Esophagus squamous epithelium (tissue), 5 donors: ENCODE measurements at places on chromosomes 4 and X. TPM values are rescaled to one million over a fixed set of nuclear protein-coding genes. Genes with fewer than 3 reads are reported as not detected.

TMPRSS11B gene
- 327 TPM for total RNA-seq

RAB40AL gene
- 0.95 TPM for total RNA-seq

DNA sequence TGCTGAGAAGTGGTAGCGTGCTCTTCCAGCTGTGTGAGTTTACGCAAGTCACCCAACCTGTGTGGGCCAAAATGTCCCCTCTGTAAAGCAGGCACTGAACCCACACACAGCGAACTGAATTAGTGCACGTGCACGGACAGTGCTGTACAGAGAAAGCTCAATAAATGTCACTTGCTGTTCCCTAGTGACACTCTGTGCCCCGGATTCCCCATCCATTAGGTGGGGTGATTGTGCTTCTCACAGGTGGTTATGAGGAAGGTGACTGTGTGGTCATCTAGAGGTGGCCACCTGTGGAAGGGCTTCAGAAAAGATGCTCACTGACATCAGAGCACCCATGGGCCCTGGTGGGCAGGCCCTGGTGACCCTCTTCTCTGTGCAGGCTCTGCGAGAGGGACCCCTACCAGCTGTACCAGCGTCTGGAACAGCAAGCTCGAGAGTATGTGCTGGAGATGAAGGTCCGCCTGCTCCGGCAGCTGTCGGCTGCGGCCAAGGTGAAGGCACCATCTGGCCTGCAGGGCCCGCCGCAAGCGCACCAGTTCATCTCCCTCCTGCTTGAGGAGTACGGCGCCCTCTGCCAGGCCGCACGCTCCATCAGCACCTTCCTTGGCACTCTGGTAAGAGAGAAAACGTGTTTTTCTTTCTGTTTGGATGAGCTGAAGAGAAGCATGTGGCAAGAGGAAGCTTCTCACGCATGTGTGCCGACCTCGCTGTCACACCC, 94.3 kb downstream of the FAM193A start:
- H3K4me3 ChIP-seq = no peak overlapping the region
- peaks cover 99% of the 10 kb centered on the region for H3K36me3 ChIP-seq
- no peaks in the 10 kb centered on the region for H3K27me3 ChIP-seq

DNA sequence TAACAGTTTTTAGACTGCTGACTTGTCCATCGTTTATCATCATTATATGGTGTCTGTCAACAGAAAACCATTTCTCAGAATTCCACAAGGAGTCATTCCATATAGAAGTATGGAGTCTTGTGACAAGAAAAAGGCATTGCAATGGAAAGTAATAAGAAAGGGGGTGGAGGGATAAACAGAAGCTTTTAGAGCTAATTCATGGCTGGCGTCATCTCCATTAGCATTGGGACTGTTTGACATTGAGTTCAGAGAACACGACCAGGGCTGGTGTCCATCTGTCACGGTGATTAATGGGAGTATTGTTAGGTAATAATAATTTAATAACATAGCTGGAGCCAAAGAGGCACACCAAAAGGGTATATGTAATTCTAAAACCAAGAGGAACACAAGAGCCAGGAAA, 101.9 kb upstream of the SFRP2 start:
- H3K4me1 ChIP-seq = peaks cover 13% of the 10 kb centered on the region
- H3K27ac ChIP-seq = no peak overlapping the region
- H3K36me3 ChIP-seq = no peaks in the 10 kb centered on the region
- DNase-seq = no peak
- no peaks in the 10 kb centered on the region for H3K27me3 ChIP-seq

GRCh38 chr4:139300431-139301112, 733 bp upstream of the NAA15 start:
- H3K27ac ChIP-seq = peak overlapping the region; percentile 86
- no peaks in the 10 kb centered on the region for H3K27me3 ChIP-seq
- H3K4me3 ChIP-seq = peak overlapping the region; percentile 99
- H3K36me3 ChIP-seq = no peaks in the 10 kb centered on the region
- DNase-seq = no peak

SLC9B2 gene
- total RNA-seq = 6.5 TPM

DNA sequence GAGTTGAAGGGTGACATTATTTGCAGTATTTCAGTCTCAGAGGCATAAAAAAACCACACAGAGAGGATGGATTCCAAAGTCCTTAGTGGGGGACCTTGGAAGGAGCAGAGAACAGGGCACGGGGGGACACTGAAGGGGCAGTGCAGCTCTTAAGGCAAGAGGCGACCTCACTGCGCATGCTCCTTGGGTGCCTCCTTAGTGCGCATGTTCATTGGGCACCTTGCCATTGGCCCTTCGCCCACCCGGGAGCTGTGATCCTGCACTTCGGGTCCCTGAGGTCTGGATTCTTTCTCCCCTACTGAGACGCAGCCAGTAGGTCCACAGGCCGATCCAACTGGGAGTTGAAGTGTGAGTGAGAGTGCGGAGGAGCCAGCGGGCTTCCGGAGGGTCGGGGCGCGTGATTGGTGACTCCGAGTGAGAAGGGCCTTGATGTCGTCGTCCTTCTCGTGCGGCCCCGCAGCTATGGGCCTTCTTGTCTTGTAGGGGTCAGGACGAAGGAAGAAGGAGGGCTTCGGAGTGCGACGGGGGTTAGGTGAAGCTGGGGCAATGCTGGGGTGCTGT, at the start of gene XAGE5:
Gene XAGE5, plus strand, starts transcription at position 223 of the 561 bp plus-strand sequence. CDS start 1,280 bp downstream, outside the sequence.
- H3K27ac ChIP-seq = no peak within 1 kb of the TSS
- H3K36me3 ChIP-seq = no peaks in the 10 kb centered on the region
- H3K4me1 ChIP-seq = no peaks in the 10 kb centered on the region

GRCh38 chr4:54516556-54517215, 141.1 kb upstream of the KIT start:
- H3K36me3 ChIP-seq = no peaks in the 10 kb centered on the region
- H3K4me3 ChIP-seq = no peak overlapping the region
- peaks cover 43% of the 10 kb centered on the region for H3K4me1 ChIP-seq
- no peak overlapping the region for H3K27ac ChIP-seq
- no peaks in the 10 kb centered on the region for H3K27me3 ChIP-seq
- no peak for DNase-seq

DNA sequence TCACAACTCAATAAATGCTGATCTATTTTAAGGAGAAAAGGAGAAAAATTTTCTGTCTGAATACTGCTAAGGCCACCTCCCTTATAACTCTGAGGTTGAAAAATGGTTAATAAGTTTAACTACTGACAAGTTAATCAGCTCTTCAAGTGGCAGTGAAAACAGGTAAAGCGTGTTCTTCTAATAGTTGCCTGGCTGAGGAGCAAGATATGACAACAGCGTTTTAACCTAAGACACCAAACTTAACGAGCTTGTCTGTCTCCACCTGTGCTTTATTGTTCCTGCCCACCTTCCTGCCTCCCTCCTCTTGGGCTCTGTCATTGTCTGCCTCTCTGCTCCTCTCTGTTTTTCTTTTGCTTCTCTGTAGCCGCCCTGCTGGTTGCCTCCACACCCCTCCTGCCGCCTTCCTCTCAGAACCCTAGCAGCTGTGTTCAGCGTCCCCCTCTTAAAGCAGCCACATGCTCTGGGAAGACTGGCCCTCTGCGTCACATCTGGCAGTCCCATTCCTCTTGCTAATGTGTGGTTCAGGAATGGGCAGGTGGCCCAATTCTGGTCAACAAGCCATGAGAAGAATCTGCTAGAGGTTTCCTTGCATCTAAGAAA, 4.3 kb upstream of the TSPAN5 start:
- H3K4me3 ChIP-seq = no peak overlapping the region
- DNase-seq = no peak
- H3K27ac ChIP-seq = peak overlapping the region; percentile 91
- no peaks in the 10 kb centered on the region for H3K36me3 ChIP-seq

DNA sequence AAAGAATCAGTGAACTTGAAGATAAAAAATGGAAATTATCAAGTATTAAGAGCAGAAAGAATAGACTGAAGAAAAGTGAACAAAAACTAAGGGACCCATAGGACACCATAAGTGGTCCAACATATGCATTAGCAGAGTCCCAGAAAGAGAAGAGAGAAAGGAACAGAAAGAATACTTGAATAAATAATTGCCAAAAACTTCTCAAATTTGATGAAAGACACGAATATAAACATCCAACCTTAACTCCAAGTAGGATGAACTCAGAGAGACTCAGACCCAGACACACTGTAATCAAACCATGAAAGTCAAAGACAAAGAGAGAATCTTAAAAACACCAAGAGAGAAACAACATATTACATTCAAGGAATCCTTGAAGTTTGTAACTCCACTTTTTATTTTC, 35.7 kb downstream of the MORC4 start:
- no peak for DNase-seq
- H3K4me1 ChIP-seq = no peaks in the 10 kb centered on the region

SMIM43 gene
- total RNA-seq = not detected

DNA sequence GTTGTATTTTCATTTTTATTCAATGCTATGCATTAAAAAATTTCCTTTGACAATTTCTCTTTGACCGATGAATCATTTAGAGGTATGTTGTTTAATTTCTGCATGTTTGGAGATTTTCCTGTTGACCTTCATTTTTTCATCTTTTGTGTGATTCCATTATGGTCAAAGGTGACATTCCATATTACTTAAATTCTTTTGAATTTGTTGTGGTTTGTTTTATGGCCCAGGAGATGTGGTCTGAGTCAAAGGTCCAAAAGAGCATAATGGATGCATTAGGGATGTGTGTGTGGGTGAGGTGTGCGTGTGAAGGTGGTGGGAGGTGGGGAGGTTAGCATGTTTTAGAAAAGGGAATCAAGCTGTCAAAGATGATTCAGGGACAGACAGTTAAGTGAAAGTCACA, 76.0 kb upstream of the GIMD1 start:
- DNase-seq = no peak
- H3K27me3 ChIP-seq = no peaks in the 10 kb centered on the region
- H3K4me1 ChIP-seq = no peaks in the 10 kb centered on the region
- H3K36me3 ChIP-seq = no peaks in the 10 kb centered on the region
- no peak overlapping the region for H3K4me3 ChIP-seq

TXK gene
- 5.2 TPM for total RNA-seq

PGAM4 gene
- total RNA-seq = not detected

- no peaks in the 10 kb centered on the region for H3K4me1 ChIP-seq
- H3K27me3 ChIP-seq = no peaks in the 10 kb centered on the region
- H3K36me3 ChIP-seq = no peaks in the 10 kb centered on the region
Observed at GRCh38 chr4:109233570-109233969, 68.9 kb downstream of the COL25A1 start.

DNA sequence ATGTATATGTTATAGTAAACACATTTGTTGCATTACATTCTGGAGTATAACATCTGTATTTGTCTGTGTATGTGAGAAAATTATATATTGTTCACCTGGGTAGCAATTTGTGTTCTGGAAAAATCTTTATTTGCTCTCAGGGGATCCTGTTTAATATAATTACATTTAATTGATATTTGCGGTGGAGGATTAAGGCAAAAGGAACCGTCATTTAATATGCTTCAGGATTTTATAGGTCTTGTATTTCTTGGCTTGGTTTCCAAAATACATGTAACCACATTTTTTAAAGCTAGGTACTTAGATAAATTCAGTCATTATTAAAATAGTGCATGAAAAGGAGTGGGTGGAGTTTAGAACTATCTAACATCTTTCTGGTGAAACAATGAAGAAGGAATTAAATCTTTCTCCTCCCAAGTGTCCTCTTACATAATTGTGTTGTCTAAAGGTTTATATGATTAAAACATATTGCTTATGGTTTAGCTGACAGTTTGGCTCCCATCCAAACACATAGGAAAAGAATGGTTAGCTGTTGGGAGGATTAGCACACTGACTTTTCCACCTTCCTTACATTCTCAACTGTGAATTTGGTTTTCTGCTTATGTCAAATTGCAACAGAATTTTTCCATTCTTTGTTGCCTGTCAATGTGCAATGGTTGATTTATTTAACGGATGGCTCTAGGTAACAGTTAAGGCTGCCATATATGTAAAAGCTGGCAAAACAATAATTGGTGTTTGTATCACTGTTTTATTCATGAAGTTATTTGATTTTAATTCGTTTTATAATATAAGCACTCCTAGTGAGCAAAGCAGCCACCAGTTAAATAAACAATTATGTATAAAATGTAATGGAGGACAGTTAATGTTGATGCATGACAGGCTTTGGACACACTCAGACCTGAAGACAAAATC, 250.8 kb upstream of the SFRP2 start:
- no peak for DNase-seq
- H3K4me1 ChIP-seq = no peaks in the 10 kb centered on the region
- peaks cover 6% of the 10 kb centered on the region for H3K27me3 ChIP-seq
- no peak overlapping the region for H3K4me3 ChIP-seq
- no peak overlapping the region for H3K27ac ChIP-seq

- no peak overlapping the region for H3K27ac ChIP-seq
- H3K27me3 ChIP-seq = no peaks in the 10 kb centered on the region
- H3K4me1 ChIP-seq = no peaks in the 10 kb centered on the region
- H3K36me3 ChIP-seq = no peaks in the 10 kb centered on the region
- DNase-seq = no peak
Observed at GRCh38 chr4:186999686-187000085, 276.0 kb upstream of the FAT1 start.

GRCh38 chr4:27218013-27218412, 357.4 kb downstream of the STIM2 start:
- H3K27me3 ChIP-seq = no peaks in the 10 kb centered on the region
- no peak overlapping the region for H3K27ac ChIP-seq
- no peak for DNase-seq

TMEM271 gene
- not detected for total RNA-seq

DNA sequence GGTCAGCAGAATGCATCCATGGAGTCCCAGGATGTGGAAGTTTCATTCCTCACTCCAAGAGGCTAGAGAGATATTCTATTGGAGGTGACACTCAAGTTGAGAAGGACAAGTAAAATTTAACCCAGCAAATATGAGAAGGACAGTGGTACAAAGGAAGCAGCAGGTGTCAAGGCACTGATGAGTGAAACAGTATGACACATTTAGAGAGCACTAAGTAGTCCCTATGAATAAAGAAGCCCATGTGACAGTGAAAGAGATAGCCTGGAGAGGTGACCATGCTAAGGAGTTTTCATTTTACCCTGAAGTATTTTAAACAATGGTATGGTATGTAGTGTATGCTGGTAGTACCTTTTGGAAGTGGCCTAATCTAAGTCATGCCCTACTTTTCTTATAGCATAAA, 9.2 kb downstream of the BMX start:
- no peaks in the 10 kb centered on the region for H3K36me3 ChIP-seq
- no peaks in the 10 kb centered on the region for H3K4me1 ChIP-seq

UGT2B11 gene
- total RNA-seq = not detected

DNA sequence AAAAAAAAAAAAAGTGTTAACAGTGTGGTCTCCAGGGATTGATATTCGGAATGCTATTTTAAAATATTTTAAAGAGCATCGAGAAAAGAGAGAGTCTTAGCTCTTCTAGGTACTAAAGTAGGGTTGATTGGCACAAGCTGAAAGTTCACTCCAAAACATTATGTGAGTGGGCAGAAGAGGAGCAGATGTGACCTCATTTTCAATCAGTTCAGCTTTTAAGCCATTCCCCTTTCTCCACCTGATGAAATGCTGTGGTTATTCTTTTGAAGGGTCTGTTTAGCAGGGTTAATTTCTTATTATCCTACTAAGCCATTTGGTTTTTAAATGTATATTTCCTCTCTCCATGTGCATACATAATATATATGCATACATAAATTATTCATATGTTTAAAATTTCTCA, 69.2 kb downstream of the GALNT7 start:
- no peak overlapping the region for H3K27ac ChIP-seq
- no peak overlapping the region for H3K4me3 ChIP-seq
- no peaks in the 10 kb centered on the region for H3K27me3 ChIP-seq
- no peak for DNase-seq
- no peaks in the 10 kb centered on the region for H3K36me3 ChIP-seq

TRPC3 gene
- 0.09 TPM for total RNA-seq

NKAP gene
- 2.2 TPM for total RNA-seq

DCLK2 gene
- 0.61 TPM for total RNA-seq

P2RY4 gene
- total RNA-seq = not detected
